ENCODE measurements at places on chromosomes 2 and 18.

DNA sequence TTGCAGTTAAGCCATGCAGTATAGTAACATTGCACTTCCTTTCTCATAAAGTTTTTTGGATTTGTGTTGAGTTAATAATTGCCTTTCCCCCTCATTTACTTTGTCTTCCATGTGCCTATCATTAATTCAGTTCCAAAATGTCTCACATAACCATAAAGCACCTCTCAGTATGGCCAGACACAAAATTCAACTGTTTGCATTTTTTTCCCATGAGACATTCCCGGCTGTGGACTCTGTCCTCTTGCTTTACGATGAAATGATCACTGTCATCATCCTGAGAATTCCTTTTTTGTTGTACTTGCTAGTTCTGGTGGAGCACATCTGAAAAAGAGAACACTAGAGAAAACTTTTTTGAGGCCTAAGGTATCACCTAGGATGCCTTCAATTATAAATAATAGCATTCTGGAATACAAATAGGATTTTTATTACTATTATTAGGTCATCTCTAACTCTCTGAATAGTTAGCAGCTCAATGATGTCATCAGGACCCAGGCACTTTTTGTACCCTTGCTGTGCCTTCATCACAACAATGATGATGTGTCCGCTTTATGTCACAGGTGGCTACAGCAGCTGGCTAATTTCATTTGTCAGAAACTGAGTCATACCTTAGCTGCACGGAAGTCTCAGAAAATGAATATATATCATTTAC, 8.5 kb upstream of the ATP8B1 start:
- no peak for DNase-seq

DNA sequence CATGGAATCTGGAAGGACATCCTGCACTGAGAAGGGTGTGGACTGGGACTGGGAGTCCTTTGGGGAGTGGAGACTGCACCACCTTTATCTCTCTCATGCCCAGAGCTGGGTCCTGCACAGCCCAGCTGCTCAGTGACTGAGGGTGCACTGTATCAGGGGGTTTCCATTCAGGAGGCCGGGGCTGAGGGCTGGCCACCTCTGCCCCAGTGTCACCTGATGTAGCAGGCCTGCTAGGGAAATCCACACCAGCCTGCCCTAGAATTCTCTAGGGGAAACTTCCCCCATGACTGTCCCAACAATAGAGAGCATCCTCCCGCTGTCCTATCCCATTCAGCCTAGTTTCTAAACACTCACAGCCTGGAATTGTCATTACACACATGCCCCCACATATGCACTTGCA, 116.7 kb downstream of the CTIF start:
- no peak for DNase-seq

- no peak for DNase-seq
Observed at GRCh38 chr2:71516253-71516888, 63.0 kb downstream of the DYSF start.

DNA sequence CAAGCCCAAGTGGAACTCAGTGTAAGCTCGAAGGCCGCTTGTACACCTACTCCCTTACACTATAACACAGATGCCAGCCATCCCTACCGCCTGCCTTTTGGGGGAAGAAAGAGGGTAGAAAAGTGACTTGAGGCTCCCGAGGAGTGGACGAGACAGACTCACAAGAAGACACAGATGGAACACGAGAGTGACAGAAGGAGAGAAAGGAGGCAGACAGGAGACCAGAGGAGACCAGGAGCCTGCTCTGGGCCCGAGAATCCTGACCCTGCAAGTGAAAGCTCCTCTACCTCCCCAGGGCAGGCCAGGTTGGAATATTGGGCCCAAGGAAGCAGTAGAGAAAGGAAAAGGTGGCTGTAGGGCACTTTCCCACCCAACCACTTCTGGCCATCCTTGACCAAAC, 23.4 kb upstream of the TNS1 start:
- DNase-seq, result no peak

- peak; percentile 89 for DNase-seq
Observed at GRCh38 chr18:77065221-77065981, 67.2 kb downstream of the MBP start.

- DNase-seq, result no peak
Observed at GRCh38 chr2:8382485-8382884, 299.4 kb upstream of the ID2 start.

GRCh38 chr2:186717320-186718007, 23.6 kb downstream of the FAM171B start:
- DNase-seq, result no peak

- DNase-seq, result no peak
Observed at GRCh38 chr2:33135645-33136044, 188.9 kb downstream of the LTBP1 start.

Measured in astrocyte of the hippocampus (primary cell).